Activated CD4-positive, CD25-positive, alpha-beta regulatory T cell (primary cell): ENCODE measurements at places on chromosomes 3 and 15.

DNA sequence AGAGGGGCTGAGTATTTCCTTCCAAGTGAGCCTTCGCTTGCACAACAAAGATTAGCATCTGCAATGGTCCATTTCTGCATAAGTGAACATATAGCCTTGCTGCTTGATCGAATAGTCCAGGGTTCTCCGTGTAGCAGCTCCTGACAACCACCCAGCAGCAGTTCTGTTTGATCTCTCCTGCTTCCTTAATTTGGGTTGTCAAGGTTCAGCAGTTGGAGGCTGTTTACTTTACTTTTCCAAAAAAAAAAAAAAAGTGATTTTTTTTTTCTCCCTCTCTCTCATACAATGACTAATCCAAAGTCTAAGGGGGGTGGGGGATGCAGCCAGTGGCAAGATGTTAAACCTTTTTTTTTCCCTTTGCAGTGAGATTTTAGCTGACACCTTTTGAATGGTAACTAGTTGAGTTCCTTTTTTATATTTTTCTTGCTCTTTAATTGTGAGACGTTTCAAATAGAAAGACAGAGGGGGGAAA, 3.6 kb downstream of the FOXP1 start:
- no peak for DNase-seq

GRCh38 chr15:65110676-65111292, 4.2 kb downstream of the UBAP1L start:
- no peak for DNase-seq

GRCh38 chr3:148534089-148534988, 163.4 kb upstream of the AGTR1 start:
- DNase-seq, result no peak

DNA sequence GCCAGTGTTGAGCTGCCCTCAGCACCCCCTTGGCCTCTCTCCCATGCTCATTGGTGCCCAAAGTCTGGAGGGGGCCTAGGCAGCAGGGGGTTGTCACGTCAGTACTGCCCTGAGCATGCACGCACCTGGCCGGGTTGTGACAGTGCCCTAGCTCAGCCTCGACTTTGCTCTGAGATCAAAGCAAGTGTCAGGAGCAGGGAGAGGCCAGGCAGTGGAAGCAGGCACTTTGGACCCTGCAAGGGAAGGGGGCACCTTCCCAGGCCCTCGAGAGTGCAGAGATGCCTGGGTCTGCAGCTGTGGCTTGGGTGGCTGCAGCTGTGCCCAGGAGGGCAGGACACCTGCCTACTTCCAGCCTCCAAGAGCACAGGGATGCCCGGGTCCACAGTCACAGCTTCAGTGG, 561.3 kb downstream of the NLGN1 start:
- no peak for DNase-seq

DNA sequence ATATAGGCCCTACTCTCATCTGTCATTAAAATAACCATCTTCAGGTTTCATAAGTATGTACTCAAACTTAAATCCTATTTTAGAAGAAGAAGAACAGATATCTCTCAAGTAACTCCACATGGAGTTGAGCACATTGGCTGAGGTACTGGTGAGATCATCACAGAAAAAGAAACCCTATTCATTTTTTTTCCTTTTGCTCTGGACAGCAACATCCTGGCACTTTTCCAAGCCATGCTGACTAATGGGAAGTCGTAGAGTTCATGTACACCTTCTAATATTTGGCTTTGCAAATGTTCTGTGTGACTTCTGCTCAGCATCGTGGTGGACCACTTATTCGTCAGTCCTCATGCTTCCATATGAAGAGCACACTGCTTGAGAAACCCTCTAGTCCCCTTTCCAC, 336.0 kb upstream of the KCNH8 start:
- no peak for DNase-seq

GRCh38 chr3:22908989-22909507, 294.1 kb upstream of the UBE2E2 start:
- DNase-seq, result no peak

GRCh38 chr3:14902719-14903118, 44.7 kb upstream of the NR2C2 start:
- no peak for DNase-seq

DNA sequence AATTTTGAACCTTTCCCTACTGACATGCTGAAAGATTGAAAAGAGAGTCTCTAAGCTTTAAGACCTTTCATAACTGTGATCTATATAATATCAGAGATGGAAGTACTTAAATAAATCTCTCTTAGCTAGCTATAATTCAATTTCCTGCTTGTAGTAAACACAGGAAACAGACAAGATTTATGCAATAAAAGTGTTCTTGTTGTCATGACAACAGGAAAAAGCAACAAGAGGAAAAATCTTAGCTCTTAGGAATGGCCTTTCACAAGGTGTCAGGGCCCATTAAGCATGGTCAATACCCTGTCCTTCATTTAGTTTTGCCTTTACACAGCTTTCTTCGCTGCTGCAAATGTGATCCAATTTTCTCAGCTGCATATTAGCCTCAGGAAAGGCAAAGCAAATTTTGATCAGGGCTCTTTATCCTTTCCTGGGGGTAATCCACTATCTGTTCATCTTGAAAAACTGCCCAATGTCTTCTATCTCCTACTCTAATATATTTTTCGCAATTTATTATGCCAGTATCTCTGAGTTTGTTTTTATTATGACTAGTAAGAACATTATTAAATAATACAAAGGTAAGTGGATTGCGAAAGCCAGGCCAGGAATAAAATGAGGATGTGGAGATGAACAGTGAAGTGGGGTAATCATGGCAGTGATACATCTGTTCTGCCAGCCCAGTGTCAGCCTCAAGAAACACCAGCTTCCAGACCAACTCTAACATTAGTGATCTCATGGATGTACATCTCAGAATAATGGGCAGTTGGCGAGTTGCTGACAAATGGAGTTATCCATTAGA, 28.7 kb downstream of the SIDT1 start:
- DNase-seq, result no peak

GRCh38 chr15:91050128-91050455, 27.7 kb upstream of the VPS33B start:
- no peak for DNase-seq

DNA sequence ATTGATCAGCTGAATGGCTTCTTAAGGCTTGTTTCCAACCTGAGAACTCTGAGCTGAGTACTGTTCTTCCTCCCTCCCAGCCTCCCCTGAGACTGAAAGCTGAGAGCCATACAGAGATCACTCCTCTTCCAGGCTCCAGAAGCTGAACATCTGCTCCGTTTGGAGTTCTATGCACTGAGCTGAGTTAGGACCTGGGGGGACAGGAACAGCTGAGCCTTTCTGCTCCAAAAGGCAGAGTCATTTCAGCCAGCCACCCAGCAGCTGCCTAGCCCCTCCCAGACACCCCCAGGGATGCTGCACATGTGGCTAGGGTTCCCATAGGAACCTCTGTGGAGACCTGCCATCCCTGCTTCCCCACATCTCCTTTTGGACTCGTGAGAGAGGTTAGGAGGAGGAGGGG, 64.2 kb upstream of the GLCE start:
- DNase-seq, result no peak

DNA sequence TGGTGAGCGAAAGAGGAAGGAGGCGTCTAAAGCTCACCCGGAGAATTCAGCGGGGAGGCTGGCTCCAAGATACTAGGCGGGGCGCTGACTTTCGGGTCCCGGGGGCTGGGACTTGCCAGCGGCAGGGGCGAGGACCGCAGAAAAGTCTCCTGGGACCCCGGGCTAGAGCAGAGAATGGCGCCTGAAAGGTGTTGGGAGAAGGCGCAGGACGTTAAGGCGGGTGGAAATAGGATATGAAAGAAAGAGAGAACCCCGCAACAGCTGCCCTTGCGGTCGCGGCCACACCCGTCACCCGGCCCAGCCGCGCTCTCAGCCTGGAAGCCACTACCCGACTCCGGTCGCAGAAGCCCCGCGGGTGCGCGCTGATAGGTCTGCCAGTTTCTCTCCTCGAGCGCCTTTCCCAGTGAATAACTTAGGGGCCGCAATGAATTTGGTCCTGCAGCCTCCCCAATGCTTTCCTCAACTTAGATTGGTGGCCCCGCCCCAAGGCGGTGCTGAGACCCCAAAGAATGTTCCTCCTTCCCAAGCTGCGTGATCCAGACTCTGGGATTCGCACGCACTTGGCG, 604 bp downstream of the LTK start:
- no peak for DNase-seq

GRCh38 chr3:126512026-126512425, 5.5 kb downstream of the UROC1 start:
- no peak for DNase-seq

GRCh38 chr3:69888040-69888942, 111.2 kb upstream of the SAMMSON start:
- no peak for DNase-seq

- no peak for DNase-seq
Measured at GRCh38 chr3:61052851-61053250, 198.4 kb downstream of the FHIT start.

GRCh38 chr3:87390353-87390752, 114.0 kb upstream of the POU1F1 start:
- no peak for DNase-seq

GRCh38 chr3:195885036-195885891, 23.1 kb downstream of the TNK2 start:
- DNase-seq, result no peak

- DNase-seq, result no peak
Measured at GRCh38 chr3:139448104-139448503, 28.2 kb downstream of the RBP2 start.

- DNase-seq, result no peak
Measured at GRCh38 chr3:186946756-186947375, 16.5 kb downstream of the ST6GAL1 start.

DNA sequence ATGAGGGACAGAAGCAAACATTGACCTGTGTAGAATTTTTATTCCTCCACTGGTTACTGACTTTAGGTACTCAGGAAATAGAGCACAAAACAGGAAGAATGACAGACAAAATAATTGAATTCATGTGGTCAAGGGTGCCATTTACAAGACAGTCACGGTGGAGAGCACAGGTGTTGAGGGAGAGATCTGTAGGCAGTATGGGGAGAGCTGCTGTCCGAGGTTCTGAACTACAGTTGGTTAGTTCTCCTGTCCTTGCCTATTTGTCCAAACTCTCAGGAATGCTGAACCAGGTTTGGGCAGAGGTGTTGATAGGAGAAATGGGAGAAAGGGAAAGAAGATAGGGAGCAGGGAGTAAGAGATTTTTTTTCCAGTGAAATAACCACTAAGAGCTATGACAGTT, 178.5 kb upstream of the ZBTB20 start:
- DNase-seq, result no peak

- no peak for DNase-seq
Measured at GRCh38 chr3:138184994-138185393, 2.1 kb upstream of the ARMC8 start.

- no peak for DNase-seq
Measured at GRCh38 chr15:25803541-25803940, 59.6 kb downstream of the ATP10A start.

GRCh38 chr3:71565316-71565715, 18.2 kb downstream of the FOXP1 start:
- no peak for DNase-seq

DNA sequence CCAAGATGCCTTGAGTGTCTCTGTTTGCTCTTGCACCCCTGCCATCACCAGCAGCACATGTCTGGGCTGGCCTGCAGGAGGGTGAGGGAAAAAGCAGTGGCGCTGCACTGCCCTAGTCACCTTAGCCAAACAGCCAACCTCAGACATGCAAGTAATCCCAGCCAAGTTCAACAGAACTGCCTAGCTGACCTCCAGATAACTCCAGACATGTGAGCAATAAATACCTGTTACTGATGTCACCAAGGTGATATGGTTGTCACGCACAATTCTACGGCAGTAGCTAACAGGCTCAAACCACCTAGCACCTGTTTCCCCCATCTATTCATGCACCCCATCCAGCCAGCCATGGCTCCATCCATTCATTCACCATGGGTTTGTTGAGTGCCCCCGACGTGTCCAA, 99.9 kb downstream of the SRGAP3 start:
- DNase-seq, result no peak

DNA sequence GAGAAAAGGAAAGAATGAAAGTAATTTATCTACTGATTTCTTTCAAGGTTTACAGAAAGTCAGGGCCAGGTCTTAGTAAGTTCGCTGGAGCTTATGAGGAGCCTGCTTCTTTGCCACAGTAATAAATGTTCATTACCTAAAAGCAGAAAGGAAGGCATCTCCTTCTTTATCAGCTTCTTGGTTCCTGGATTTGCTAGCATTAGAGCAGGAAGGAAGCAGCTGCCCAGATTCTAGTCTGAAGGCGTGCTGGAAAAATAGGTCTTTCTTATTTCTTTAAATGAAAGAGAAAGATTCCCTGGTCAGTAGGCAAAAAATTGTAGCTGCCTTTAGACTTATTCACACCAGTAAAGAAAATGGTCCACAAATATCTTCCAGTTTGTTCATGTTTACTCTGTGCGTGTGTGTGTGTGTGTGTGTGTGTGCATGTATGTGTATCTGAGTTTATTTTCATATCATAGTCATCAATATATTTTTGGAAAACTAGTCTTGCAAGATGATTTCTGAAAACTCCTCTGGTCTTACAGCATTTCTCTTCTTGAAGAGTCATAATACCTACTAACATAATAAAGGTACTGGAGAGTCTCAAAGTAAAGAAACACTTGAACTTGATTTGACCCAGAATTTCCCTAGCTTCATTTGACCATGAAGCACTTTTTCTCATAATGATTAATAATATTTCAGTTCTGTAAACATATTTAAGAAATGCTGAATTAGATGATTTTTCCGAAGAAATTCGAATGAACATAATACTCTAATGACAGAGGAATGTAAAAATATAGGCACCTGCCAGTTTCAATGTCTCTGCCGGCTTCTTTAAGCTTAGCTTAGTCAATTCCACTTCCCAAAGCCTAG, 255.3 kb upstream of the ZPLD1 start:
- no peak for DNase-seq

DNA sequence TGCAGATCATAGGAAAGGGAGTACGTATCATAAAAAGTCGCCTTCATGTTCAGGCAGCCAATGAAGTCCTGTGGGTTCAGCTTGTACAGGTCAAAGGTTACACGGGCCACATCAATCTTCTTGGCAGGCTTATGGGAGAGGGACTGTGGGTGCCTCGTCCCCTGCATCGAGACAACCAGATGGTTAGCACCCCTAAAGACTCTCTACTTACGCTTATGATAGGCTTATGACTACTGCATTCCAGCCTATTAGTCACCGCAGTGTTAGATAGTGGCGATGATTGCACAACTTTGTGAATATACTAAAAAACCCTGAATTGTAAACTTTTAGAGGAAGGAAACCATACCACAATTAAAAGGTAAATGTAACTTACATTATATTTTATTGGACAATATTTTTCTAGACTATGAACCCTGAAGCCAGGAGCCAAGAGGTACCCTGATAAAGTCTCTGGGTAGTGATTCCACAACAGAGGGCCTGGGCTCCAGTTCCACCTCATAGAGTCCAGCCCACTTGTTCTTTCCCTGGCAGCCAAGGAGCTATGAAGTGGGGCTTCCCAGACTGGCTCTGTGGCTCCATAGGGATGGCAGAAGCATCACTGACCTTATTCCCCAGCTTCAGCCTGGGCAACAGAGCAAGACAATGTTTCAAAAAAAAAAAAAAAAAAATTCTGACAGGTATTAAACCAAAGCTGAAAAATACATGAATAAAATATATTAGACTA, 2.5 kb upstream of the FANCD2 start:
- DNase-seq, result no peak

GRCh38 chr15:40286061-40286532, 3.2 kb upstream of the ANKRD63 start:
- no peak for DNase-seq
